ENCODE measurements at places on chromosomes 6 and 20.

GRCh38 chr6:138103871-138104270 lies 3.3 kb downstream of the PERP start:
- DNase-seq, result no peak

DNA sequence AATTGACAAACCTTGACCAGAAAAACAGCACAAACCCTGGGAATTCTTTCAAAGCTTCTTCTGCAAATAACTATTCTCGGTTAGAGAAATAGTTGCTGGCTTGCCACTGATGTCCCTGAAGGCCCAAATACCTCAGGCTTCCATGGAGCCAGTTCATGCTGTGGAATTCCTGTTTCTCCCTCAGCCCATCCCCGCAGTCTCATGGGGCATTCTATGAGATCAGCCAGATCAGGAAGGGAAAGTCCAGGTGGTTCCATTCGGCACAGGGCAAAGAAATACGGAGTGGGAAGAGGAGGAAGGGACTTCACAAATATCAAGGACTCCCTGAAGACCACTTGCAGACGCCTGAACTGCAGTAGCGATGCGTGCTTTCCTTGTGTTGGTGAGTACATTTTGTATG lies 63.3 kb downstream of the MYLK4 start:
- DNase-seq, result no peak

GRCh38 chr6:165826487-165827189 lies 163.6 kb upstream of the PDE10A start:
- no peak for DNase-seq

GRCh38 chr6:114195631-114196403 lies 147.0 kb downstream of the HS3ST5 start:
- no peak for DNase-seq

DNA sequence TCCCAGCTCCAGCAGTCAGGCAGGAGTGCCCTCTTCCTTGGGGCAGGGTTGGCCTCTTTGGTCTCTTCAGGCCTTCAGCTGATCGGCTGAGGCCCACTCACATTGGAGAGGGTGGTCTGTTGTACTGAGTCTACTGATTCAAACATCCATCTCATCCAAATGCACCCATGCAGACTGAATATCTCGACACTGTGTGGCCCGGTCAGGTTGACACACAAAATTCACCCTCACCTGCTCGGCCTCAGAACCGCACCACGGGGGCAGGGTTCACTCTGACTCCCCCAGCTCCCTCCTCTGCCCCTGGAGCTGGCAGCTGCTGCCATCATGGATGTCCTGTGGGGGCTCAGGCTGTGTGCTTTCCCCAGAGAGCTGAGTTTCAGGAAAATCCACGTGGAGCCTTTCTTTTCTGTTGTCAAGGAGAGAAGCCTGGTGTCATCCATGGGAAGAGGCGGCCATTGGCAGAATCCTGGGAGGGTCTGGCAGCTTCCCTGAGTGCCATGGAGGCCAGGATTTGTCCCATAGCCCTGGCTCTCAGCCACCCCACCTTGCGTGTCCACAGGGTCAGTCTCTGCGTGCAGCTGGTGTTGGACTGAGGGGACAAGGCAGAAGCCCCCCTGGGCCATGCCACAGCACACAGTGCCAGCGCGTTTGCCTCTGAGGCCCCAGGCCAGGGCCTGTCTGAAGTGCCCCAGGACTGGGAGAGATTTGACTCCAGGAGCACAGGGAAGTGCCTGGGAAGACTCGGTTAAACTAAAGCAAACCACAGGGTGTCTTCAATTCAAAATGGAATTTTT lies 114.1 kb downstream of the ERMARD start:
- DNase-seq, result no peak

GRCh38 chr6:30939473-30939872 lies 1.3 kb upstream of the MUCL3 start:
- DNase-seq, result no peak

DNA sequence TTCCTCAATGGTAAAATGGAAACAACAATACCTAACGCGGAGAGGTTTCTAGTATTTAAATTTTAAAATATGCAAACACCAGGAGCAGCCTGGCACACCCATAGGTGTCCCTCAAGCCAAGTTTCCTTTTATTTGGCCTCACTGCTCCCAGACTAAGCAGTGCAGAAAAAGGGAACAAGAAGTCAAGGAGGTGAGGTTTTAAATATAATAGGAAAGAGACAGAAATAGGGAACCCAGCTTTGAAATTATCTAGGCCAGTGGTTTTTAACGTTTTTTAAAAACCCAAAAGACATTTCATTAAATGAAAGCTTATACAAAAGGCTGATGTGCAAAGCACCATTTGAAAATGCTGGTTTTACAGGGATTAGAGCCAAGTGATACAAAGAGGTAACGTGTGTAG lies 109.6 kb downstream of the SLC22A3 start:
- no peak for DNase-seq

GRCh38 chr6:36129941-36130666 lies at the start of gene MAPK13:
Gene MAPK13, plus strand, starts transcription at chr6:36130513. Its CDS starts 70 bp downstream, at chr6:36130583.
- DNase-seq, result no peak

DNA sequence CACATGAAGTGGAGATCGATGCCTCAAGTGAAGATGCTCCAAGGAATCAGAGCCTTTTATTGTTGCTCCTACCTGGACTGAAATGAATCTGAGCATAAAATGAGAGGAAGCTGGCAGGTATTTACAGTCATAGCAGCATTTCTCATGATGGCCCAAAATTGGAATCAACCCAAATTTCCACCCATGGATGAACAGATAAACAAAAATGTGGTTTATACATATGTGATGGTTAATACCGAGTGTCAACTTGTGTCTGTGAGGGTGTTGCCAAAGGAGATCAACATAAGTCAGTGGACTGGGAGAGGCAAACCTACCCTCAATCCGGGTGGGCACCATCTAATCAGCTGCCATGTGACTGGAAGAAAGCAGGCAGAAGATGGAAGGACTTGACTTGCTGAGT lies 178.2 kb downstream of the PTPRT start:
- no peak for DNase-seq

GRCh38 chr6:90668141-90668540 lies 81.3 kb upstream of the MAP3K7 start:
- no peak for DNase-seq

- no peak for DNase-seq
Measured at GRCh38 chr20:34887023-34887422, 10.6 kb downstream of the ACSS2 start.

GRCh38 chr6:124671324-124671723 lies 290.9 kb upstream of the RNF217 start:
- no peak for DNase-seq

DNA sequence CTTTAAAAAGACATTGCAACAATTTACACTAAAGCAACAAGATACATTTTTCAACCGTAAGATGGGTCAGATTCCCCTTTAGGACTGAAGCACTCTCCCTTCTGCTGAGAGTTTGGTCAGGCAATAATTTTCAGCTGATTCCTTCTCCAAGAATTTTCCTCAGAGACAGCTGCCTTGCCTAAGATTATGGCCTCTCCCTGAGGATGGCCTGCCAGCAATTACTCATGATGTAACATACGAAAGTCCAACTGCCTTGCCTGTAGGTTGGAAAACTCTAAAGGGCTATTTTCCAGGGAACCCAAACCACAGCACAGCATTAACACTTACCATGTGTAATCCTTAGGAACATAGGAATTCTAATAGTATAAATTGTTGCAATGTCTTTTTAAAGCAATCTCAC lies 229.1 kb upstream of the FLRT3 start:
- no peak for DNase-seq

DNA sequence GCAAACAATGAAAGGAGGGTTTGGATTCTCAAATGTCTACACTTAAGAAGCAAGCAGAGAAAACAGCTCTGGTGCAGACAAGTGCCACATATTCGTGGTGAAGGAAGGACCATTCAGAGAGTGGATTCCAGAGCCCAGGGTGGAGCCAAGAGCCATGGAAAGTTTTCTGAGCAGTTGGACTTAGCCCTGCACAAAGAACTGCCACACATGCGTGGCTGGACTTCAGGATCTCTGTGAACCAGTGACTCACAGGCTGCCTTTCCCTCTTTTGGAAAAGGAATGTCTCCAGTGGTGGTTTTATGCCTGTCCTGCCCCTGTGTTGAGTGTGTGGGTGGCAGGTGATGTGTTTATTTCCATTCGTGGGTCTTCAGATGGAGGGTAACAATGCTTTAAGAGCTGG lies 489.5 kb downstream of the CDH26 start:
- no peak for DNase-seq

DNA sequence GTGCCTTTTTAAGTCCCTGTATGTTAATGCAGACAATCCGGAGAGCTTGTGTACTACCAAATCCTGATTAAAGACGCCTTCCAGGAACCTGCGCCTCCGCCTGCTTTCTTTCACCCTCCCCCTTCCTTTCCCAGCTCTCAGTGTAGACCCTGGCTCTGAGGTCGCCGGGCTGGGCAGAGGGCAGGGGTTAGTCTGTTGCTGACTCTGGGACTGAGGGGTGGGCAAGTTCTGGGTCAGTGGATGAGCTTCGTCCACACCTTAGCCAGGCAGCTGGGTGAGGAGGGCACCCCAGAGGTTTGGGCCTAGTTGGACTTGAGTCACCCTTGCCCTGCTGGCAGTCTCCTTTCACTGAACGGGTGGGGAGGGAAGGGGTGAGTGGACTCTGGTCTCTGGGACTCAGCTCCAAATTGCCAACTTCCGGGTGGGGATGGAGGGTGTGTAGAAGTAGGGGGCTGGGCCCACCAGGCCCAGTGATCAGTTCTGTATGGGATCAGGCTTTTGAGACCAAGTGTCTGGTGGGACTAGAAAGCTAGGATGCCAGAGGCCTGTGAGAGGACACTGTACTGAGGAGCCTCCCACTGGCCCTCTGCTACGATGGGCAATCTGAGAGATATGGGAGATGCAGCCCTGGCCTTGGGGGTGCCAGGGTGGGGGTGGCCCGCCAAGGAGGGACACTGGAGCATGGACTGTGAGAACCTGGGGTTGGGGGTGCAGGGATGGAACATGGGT lies 21.3 kb upstream of the SLC22A7 start:
- DNase-seq, result no peak

DNA sequence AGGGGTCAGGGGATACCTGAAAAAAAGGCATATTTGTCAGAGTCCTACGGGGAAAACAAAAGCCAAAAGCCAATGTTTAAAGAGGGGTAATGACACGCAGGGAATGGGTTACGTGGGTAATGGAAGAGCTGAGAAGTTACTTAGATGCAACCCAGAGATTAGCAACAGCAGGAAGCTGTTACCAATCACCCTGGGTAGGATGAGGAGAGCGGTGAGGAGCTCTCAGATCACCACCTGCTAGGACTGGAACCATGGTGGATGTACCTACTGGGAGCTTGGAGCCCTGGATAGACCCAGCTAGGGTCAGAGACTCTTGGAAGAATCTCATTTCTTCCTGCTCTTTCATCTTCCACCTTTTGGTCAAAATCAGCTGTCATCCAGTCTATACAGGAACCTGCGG lies 51.2 kb upstream of the RNF24 start:
- no peak for DNase-seq

- no peak for DNase-seq
Measured at GRCh38 chr6:142833054-142833453, 111.9 kb downstream of the HIVEP2 start.

GRCh38 chr6:16939839-16940238 lies 162.0 kb upstream of the STMND1 start:
- DNase-seq, result no peak

DNA sequence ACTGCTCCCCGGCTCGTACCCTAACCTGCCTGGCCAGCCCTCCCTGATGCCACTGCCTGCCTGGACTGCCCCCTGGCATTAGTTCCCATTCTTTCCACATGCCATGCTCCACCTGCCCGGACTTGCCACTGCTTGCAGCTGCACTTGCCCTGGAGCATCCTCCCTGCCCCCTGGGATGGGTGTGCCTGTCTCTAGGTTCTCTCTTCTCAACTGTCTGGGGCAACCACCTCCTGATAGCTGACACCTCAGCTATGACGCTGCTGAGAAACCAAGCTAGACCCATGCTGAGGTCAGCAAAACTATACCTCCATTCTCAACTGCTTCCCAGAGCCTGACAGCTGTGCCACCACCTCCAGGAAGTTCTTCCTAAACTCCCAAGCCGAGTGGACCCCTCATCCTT lies 72.1 kb downstream of the PERP start:
- no peak for DNase-seq

- no peak for DNase-seq
Measured at GRCh38 chr6:134630508-134631121, 312.7 kb upstream of the SGK1 start.

DNA sequence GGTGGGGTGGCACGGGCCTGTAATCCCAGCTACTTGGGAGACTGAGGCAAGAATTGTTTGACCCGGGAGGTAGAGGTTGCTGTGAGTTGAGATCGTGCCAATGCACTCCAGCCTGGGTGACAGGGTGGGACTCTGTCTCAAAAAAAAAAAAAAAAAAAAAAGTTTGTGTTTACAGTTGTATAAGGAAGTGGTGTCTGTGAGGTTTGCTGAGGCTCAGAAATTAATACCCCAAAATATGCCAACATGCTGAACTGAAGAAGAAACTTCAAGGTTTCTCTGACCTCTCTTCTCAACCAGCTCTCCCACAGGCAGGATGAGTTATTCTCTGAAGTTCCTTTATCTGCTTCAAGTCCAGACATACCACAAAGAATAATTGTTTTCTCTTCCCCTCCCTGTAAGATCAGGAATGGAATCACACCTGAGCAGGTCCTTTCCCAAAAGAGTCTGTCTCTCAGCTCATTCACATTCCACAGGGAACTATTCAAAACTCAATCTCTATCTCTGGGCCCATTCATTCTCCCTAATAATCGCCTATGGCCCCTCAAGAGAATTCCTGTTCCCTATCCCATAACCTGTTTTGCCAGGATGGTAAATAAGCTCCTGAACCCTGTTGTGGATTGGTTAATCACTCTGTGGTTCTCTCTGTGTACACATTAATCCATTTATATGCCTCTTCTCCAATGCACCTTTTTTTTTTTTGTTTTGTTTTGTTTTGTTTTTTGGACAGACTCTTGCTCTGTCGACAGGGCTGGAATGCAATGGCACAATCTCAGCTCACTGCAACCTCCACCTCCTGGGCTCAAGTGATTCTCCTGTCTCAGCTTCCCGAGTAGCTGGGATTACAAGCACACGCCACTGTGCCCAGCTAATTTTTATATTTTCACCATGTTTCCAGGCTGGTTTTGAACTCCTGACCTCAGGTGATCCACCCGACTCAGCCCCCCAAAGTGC lies 17.4 kb upstream of the KIFC1 start:
- DNase-seq, result no peak

DNA sequence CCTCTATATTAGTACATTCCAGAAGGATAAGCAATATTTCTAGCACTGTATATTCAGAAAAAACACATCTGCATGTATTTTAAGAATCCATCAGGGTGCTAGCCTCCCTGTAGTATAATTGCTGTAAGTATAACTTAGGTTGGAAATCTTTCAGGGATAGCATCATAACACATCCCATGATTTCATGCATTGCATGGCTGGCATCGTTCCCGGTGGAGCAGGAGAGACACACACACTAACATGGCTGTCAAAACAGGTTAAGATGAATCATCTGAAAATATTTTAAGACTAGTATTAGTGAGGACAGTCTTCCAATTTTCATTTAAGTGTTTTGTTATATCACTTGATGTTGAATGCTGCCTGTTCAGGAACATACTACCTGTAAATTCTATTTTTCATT lies 32.1 kb upstream of the CENPW start:
- DNase-seq, result no peak
